ENCODE measurements at places on chromosomes 12 and 14.

GRCh38 chr14:56494167-56494566 is 85.4 kb upstream of the TMEM260 start:
- peaks cover 2% of the 10 kb centered on the region for H3K4me1 ChIP-seq
- no peaks in the 10 kb centered on the region for H3K27me3 ChIP-seq
- H3K36me3 ChIP-seq: no peaks in the 10 kb centered on the region
- DNase-seq: no peak
- H3K27ac ChIP-seq: no peak overlapping the region

DNA sequence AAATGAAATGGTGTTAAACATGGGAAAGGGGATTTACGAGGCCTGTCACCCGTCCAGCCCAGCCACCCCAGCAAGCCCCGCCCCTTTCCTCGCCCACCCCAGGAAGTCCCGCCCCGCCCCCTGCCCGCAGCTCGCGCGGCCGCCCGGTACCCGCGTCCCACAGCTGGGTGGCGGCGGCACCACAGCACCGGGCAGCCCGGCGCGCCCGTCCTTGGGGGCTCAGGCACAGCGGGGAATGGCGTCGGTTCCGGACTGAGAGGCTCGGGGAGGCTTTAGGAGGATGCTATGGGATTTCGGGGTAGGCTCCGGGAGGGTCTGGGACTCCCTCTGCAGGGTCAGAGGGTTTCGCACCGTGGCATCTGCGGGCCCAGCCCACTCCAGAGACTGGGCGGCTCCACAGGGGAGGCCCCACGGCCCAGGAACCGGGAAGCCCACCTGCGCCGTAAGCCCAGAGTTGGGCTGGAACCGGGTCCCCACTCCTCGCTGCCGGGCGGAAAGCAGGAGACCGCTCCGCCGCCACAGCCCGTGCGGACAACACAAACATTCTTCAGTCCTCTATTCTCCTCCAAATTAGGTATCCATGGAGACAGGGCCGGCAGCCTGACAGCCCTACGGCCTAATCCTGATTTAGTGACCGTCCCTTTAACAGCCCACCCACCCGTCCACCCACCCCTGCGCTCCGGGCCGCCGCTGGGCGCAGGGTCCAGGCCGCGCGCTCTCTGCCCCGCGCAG is 1.4 kb downstream of the FIGNL2 start:
- H3K27me3 ChIP-seq: peaks cover 94% of the 10 kb centered on the region
- peak; percentile 41 for DNase-seq
- H3K36me3 ChIP-seq: no peaks in the 10 kb centered on the region
- peak overlapping the region; percentile 48 for H3K4me3 ChIP-seq

DNA sequence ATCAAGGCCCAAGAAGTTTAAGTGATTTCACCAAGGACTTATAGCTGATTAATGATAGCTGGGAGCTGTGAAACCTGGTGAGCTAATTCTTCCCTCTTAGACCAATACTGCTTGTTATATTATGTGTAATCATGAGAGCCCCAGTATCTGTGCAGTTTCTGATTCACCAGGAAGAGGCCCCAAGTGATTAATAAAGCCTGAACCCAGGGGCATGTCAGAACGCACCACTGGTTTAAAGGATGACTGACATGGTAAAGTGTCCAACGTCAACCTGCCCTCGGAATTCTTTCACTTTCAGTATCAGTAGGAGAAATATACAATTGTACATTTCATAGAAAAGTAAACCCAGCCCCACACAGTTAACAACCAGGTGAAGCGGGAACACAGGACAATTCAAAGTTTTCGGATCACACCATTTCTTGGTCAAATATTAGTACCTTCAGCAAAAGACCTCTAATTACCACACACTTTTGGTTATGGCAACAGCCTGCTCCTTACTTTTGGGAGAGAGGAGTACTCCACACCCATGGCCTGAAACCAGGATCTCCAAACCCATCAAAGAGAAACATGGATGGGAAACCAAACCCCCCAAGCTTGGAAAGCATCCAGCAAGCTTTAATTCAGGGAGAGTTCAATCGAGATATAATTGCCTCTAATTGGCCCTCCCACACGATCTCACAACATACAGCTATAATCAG is 28.5 kb downstream of the TMCC3 start:
- peak overlapping the region; percentile 42 for H3K4me3 ChIP-seq
- no peaks in the 10 kb centered on the region for H3K36me3 ChIP-seq
- no peaks in the 10 kb centered on the region for H3K27me3 ChIP-seq
- peaks cover 21% of the 10 kb centered on the region for H3K4me1 ChIP-seq
- peak; percentile 54 for DNase-seq

GRCh38 chr12:58342736-58343135 is 401.4 kb downstream of the ATP23 start:
- DNase-seq: no peak
- no peaks in the 10 kb centered on the region for H3K36me3 ChIP-seq
- H3K4me3 ChIP-seq: no peak overlapping the region
- no peak overlapping the region for H3K27ac ChIP-seq
- peaks cover 8% of the 10 kb centered on the region for H3K27me3 ChIP-seq
- H3K4me1 ChIP-seq: no peaks in the 10 kb centered on the region

GRCh38 chr12:87253157-87253556 is 776.0 kb downstream of the C12orf50 start:
- no peaks in the 10 kb centered on the region for H3K27me3 ChIP-seq
- H3K4me1 ChIP-seq: no peaks in the 10 kb centered on the region
- no peak for DNase-seq
- no peaks in the 10 kb centered on the region for H3K36me3 ChIP-seq

All from activated naive CD4-positive, alpha-beta T cell treated with anti-CD3 and anti-CD28 coated beads, Interleukin-2, amount 10 ng/mL, durations not matched to agents 7 days and 5 days (primary cell).